Activated CD4-positive, alpha-beta T cell treated with anti-CD3 and anti-CD28 coated beads for 24 hours (primary cell): ENCODE measurements at places on chromosomes 3 and 15.

- DNase-seq: peak; percentile 38
These were observed at the start of gene FAIM for GRCh38 chr3:138608322-138609135. TSS of gene FAIM (plus strand) at chr3:138608771. CDS start at chr3:138619727, 10,956 bp downstream.

DNA sequence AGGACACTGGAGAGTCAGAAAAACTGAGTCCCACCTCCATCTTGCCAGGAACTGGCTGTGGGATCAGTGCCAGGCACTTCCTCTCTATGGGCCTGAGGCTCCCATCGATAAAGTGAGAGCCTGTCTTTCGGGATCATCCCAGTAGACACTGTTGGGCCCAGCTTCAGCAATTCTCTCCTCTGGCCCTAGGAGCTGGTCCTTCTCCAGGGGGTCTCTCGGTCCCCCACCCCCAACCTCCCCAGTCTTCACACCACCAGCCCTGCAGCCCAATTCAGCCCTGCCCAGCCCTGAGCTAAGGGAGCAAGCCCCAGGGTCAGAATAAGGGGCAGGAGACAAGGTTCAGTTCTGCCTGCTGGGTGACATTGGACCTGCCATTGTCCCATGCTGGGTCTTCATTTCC lies 4.5 kb upstream of the LCTL start:
- DNase-seq: no peak

GRCh38 chr3:153634683-153635082 lies 472.7 kb downstream of the RAP2B start:
- no peak for DNase-seq

DNA sequence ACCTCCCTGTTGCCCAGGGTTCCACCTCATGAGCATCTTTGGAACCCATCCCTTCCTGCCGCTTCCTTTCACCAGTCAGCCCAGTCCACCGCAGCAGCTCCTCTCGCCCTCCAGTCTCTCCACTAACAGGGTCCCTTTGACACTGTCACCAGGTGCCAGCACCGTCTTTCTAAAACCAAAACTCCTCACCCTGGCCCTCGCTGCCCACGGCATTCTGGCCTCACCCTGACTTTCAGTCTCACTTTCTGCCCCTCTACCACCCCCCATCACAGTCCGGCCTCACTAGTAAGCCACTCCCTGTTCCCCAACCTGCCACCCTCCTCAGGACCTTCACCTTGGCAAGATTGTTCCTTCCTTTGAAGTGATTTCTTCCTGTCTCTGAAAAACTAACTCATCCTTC lies 4.2 kb downstream of the PPCDC start:
- no peak for DNase-seq

- DNase-seq: no peak
These were observed 230.0 kb upstream of the TBC1D5 start for GRCh38 chr3:17972476-17972875.

- DNase-seq: no peak
These were observed 95.8 kb downstream of the RAP2B start for GRCh38 chr3:153257673-153258351.

DNA sequence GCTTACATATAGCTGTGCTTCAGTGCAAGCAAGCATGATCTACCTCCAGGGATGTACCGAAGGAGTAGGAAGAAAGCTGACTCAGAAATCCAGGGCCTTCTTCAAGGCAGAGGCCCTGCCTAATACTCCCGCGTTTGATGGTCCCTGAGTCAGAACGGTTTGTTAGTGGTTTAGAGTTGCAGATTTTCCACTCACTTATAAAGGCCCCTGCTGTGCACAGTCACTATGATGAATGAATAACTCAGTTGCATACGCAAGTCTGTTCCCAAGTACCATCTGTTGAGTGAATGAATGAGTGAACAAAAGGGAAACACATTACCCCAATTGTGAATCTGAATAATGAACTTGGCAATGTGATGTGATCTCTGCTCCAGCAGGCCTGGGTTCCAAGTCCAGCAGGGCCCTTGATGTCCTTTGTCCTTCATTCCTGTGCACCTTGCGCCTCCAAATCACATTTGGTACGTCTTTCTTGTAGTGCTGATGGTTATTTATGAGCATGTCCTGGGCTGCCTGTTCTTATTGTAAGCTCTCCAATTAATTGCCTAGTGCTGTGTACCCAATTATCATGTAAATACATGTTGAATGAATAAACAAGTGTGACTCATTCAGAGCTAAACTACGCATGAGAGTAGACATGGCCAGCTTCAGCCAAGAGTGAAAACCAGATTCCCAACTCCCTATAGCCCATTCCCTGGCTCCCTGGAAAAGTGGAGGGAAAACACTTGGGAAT lies 85.3 kb upstream of the LIMD1 start:
- DNase-seq: peak; percentile 28

- no peak for DNase-seq
These were observed 56.0 kb downstream of the KLF13 start for GRCh38 chr15:31382713-31383045.

DNA sequence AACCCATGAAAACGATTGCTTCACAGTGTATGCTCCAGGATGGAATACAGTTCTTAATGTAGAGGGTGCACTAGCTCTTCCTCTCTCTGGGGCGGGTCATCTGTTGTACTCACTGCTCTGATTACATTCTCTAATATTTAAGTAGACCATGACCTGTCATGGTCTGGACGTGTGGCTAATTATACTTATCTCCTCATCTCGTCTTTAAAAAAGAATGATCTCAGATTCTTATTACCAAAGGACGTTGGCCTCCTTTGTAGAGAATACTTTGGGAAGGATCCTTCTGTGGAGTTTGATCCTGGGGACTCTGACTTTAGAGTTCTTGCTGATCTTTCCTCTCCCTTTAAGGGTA lies 48.4 kb upstream of the TRAK1 start:
- DNase-seq: no peak

- DNase-seq: no peak
These were observed 66.5 kb upstream of the MAP4 start for GRCh38 chr3:48082580-48083184.

DNA sequence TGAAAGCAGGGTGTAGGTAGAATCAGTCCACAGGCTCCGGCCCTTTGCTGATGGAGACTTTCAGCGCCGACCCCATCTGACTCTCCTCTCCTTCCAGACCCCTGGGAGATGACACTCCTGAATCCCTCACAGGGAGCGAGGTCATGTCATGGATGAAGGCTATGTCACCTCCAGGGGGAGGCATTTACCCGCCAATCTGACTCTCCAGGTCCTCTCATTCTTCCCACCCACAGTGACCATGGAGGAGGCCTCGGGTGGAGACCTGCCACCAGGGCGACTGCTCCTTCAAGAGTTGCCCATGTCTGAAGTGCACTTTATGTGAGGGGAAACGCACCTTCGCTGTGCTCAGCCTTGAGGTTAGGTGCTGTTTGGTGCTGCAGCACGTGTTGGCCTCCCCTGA lies 112.7 kb downstream of the KLF13 start:
- DNase-seq: no peak

- no peak for DNase-seq
These were observed 455.8 kb upstream of the WNT5A start for GRCh38 chr3:55942868-55943267.

DNA sequence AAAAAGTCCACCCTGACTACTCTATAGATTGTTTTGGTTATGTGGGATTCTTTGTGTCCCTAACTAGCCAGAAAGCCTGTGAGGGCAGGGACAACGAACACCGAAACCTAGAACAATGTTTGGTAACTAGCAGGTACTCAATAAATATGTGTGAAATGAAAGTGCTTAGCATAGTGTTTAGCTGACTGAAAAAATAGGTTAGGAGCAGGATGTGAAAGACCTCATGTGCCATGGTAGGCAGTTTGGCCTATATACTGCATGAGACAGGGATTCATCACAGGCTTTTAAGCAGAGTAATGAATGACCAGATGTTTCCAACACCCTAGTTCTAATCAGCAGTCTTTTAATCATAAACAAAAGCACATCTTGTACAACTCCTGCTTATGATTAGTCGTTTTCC lies 64.2 kb downstream of the MYO5A start:
- no peak for DNase-seq

DNA sequence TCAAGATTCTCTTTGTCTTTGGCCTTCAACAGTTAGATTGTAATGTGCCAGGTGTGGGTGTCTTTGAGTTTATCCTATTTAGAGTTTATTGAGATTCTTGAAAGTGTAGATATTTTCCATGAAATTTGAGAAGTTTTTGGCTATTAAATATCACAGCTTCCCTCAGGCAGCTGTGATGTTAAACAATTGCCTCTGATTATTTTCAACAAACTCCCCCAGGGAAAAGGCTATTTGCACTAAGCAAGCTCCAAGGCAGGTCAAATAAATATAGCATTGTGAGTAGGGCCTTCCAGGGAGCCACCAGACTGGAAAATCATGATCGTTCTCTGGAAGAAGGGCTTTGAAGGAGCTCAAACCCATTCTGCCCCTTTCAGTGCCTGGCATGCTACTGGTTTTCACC lies 107.0 kb downstream of the EEFSEC start:
- no peak for DNase-seq

DNA sequence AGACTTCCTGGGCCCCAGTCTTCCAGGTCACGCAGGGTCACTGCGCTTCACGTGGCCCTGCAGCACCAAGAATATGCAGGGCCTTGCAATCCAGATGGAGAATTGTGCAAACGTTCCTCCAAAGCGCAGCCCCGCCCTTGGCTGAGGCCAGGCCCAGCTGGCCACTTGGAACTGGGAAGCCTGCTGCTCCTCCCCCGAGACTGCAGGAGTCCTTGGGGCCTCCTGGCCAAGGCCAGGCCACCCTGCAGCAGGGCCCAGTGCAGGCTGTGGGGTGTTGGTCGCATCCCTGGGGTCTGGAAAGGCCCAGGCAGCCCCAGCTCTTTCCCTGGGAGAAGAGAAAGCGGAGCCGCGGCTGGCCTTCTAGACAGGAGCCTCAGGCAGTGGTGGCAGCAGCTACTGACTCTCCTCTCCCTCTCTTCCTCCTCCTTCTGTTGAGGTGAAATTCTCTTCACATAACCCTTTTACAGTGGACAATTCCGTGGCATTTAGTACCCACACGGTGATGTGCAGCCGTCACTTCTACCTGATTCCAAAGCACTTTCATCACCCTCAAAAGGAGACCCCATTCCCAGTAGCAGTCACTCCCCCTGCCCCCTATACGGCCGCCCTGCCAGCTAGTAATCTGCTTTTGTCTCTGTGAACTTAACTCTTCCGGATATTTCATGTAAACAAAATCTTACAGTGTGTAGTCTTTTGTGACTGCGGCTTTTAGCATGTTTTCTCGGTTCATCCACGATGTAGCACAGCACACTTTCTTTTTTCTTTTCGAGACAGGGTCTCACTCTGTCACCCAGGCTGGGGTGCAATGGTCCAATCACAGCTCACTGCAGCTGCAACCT lies 103.9 kb downstream of the TMEM266 start:
- no peak for DNase-seq

DNA sequence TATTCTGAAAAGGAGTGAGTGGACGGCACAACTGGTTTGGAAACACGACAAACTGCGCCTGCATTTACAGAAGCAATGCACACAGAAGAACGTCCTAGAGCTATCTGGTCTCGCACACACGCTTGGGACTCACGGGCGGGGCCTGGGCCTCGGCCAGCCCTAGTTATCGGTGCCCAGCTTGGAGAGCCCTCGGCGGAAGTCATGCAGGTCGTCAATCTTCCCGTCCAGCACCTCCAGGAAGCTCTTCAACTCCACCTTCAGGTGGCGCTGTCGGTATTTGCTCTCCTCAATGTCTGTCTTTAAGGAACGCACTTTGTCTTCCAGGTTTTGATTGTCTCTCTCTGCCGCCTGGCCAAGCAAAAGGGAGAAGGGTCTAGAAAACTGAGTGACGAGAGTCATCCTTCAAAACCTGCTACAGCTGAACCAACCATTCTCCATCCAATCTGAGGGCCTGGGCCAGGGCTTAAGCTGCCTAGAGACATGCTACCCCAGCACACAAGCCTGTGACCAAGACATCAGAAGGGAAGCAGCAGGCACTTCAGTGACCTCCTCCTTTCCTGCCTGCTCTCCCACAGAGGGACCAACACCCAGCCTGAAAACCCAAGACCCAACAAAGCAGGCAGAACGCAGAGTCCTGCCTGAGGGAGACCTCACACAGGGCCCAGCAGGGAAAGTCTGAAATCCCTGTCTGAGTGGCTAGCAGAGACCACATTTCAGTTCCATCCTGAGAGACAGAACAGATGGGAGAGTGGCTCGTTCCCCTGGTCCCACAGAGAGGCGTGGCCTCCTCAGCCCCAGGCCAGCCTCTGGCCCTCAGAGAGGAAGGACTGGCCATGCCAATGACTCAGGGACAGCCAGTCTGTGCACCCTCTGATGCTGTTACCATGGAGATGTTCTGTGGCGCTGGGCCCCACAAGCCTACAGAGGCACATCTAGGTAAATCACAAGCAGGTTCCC lies 40.4 kb downstream of the WHAMM start:
- DNase-seq: peak; percentile 34

DNA sequence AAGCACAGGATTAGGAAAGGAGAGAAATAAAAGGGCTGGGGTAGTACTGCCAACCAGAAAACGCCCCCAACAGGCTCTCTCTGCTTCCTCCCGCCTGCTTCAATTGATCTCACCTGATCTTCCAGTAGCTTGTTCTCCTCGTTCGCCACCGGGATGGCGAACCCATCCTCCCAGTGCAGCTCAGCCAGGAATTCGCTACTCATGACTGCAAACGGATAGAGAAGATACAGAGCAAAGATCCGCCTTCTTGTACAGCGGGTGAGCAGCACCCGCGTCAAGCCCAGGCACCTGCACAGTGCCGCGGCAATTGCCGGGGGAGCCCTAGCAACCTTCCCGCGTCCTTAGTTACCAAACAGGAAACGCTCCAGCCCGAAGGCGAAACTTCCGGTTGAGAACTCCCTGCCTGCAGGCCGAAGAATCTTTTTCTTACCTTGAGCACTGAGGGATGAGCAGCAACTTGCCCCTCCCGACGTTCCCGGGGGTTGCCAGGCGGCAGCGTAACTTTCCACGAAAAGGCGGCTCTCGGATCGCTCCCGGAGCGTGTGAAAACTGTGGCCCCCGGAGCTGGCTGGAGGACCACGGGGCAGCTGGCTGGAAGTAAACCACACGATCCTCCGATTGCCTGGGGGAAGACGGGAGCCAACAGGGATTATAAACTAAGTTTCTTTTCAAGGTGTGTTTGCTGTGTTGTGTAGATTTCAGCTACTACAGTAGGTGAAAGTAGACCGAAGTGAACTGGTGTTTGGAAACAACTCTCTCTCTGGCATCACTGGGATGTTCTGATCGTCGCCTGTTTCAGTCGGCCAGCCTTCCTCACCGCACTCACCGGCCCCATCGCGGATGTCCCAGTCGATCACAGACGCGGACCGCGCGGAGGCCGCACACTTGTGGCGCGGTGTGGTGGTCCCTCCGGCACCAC lies at the start of gene CCDC39:
Gene CCDC39 (minus strand): TSS at position 312 of the 919 bp plus-strand sequence. CDS start 109 bp downstream, at position 203.
- DNase-seq: peak; percentile 70

- DNase-seq: no peak
These were observed 308.4 kb downstream of the SHQ1 start for GRCh38 chr3:72539856-72540255.

DNA sequence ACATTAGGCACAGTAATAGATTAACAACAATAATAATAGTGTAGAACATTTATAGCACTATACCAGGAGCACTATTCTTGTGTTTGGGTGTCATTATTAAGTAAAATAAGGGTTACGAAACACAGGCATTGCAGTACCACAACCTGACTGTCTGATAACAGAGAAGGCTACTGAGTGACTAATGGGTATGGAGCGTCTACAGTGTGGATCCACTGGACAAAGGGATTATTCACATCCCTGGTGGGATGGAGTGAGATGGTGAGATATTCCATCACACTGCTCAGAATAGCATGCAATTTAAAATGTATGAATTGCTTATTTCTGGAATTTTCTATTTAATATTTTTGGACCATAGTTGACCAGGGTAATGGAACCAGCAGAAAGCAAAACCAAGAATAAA lies 18.2 kb downstream of the MINDY4B start:
- no peak for DNase-seq
